Activated effector memory CD4-positive, alpha-beta T cell treated with Interleukin-2 at 50 U/mL for 16 hours (primary cell): ENCODE measurements at places on chromosomes 2 and 18.

DNA sequence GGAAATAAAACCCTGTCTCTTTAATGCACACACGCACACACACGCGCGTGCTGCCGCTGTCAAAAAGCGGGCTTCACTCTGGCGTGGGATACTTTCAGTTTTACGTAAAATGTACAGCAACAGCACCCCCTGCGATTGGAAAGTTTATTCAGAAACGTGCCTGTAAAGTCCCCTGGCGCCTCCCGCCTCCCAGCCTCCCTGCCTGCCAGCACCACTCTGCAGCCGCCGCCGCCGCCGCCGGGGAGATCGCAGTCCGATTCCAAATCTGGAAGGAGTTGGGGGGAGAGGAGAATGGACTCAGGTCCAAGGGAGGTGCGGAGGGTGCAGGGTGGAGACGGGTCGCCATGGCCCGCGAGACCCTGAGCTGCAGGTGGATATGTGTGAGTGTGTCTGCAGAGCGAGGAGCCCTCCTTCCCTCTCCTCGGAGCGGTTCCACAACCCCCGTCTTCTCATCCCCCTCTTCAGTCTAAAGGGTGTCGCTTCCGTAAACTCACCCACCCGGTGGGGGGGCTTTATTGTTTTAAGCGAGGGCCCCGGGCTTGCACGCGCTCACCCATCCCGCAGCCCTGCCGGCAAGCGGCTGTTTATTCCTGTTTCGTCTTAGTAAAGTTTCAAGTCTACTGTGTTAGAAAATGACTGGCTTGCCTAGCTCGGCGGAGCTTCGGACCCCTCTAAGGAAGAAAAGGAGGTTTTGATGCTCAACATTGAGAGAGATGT lies 1.8 kb upstream of the BCL11A start:
- DNase-seq = no peak

DNA sequence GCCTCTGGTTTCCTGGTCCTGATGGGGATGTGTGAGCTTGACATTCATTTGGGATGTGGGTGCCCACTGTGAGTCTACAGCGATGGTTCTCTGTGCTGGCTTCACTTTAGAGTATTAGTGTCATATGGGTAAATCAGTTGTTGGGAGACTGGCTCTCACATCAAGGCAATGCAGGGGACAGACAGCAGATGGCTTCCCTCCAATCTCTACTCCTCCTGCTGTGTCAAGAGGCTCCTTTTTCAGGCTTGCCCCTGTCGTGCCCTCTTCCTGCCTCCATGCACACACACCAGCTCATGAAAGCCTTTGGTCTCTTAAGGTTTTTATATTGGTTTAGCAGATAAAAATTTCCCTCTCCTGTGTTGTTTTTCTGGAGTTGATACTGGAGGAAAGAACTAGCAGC lies 315.6 kb downstream of the RDH14 start:
- no peak for DNase-seq

DNA sequence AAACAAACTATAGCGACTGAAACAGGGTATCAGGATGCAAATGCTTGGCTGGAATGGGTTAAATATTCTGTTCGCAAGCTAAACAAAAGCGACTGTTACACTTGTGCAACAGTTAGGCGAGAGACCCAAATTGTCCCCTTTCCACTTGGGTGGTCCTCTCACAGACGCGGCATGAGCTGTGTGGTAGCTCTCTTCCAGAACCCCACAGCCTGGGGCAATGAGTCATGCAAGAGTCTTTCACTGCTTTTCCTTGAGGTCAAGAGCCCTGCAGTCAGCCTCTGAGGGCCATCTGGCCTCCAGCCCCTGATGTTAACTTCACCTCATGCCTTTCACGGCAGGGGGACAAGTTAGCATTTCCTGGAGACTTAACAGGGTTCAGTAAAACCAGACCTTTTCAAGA lies 25.7 kb downstream of the SULT1C4 start:
- no peak for DNase-seq

GRCh38 chr2:81467096-81467495 lies 1162.5 kb upstream of the LRRTM1 start:
- no peak for DNase-seq

GRCh38 chr2:204869132-204869823 lies 324.0 kb downstream of the PARD3B start:
- no peak for DNase-seq

- DNase-seq = no peak
Measured at GRCh38 chr2:150742094-150742493, 254.6 kb upstream of the RND3 start.

- DNase-seq = no peak
Measured at GRCh38 chr2:112714836-112715631, 5.8 kb upstream of the NT5DC4 start.

DNA sequence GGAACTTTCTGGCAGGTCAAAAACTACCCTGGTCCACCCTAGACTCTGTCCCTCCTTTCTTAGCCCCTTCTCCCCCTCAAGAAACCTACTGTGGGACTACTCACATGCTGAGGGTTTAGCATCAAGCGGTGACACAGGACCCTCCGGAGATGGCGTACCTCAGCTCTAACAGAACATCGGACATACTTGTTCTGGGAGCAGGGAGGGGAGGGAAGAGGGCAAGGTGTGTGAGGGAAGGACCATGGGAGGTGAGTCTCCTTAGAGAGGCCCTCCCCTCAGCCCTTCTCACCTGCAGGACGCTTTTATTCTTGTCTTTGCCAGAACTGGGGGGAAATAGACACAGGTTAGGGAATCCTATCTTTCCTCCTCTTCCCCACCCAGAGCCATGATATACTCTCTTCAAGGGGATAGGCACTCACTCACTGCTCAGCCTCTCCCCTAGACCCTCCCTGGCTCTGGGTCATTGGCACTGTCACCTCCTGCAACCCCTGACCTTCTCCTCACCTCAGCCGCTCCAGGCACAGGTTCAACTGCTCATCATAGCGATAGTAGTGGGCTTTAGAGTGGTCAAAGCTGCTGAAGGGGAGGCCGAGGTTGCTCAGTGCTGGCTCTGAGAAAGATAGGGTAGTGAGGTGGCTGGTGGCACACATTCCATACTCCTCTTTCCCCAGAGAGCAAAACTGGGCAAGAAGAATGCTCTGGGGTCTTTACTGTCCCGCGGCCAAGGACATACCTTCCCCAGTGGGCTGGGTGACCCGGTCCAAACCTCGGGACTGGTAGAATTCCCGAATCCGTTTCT lies 1.8 kb downstream of the PCGF1 start:
- no peak for DNase-seq

GRCh38 chr2:208210688-208211451 lies 21.0 kb upstream of the C2orf80 start:
- no peak for DNase-seq

- DNase-seq = no peak
Measured at GRCh38 chr2:157747695-157748370, 119.2 kb upstream of the ACVR1C start.

GRCh38 chr2:120452945-120453634 lies 107.2 kb downstream of the INHBB start:
- DNase-seq = no peak

DNA sequence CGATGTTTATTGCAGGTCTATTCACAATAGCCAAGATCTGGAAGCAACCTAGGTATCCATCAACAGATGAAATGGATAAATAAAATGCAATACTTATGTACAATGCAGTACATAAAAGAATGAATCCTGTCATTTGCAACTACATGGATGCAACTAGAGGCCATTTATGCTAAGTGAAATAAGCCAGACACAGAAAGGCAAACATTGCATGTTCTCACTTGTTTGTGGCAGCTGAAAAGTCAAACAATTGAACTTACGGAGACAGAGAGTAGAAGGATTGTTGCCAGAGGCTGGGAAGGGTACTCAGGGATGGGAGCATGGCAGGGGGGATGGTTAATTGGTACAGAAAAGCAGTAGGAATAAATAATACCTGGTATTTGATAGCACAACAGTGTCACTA lies 563.9 kb downstream of the TMX3 start:
- DNase-seq = no peak

- no peak for DNase-seq
Measured at GRCh38 chr2:241514986-241515737, 6.8 kb upstream of the STK25 start.
